ENCODE measurements at places on chromosomes 3 and 15.

- no peak for ATAC-seq
These were observed 75.1 kb downstream of the FOXB1 start for GRCh38 chr15:60079210-60079609.

DNA sequence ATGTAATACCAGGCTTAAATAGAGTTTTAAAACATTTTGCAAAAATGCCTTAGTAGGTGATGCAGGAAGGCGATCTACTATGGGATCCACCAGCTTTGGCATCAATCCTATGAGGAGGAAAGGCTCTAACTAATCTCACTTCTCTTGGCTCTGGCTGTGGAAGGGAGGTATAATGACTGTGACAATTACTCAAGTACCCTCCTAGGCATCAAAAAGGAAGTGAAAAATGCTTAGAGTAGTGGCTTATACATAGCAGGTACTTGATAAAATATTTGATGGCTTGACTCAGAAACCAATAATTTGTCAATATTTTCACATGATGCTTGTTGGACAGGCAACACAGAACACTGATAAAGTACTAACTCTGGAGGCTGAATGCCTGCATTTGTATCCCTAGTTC lies 34.1 kb upstream of the SERPINI2 start:
- no peak for ATAC-seq

DNA sequence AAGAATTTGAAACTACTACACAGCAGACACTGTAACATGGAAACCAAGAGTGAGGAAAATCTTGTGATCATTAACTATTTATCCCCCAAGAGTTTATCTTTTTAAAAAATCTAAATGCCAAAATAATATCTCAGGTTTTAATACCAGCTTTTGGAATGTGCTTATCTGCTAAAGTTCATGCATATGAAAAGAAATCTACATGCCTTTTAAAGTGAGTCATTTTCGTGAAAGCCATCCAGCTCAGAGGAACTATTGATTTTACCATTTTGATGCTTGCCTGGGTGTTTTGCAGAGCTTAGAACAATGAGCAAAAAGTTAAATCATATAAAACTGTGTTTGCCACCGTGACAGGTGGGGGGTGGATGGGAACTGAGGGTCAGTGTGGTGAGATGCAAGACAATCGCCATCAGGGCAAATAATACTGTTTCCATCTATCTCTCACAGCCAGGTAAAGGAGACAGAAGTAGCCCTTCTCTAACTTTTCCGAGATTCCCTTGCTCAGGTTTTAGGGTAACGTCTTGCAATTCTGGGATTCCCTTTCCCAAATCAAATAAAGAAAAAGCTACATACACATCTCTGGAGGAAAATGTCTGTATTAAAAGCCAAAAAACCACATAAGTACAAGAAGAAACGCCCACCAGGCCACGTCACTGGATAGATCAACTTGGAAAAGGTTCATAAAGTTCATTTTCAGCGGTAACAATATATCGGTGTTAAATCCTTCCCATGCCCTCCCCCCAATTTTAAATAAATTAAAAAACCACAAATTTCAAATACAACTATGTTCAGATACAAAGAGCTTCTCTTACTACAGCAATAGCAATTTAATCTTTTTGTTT lies 2.0 kb downstream of the TMEM158 start:
- ATAC-seq: peak; percentile 13

- no peak for ATAC-seq
These were observed 61.0 kb downstream of the ATP8B4 start for GRCh38 chr15:50057905-50058639.

- ATAC-seq: no peak
These were observed 145.4 kb downstream of the ERC2 start for GRCh38 chr3:56322862-56323261.

DNA sequence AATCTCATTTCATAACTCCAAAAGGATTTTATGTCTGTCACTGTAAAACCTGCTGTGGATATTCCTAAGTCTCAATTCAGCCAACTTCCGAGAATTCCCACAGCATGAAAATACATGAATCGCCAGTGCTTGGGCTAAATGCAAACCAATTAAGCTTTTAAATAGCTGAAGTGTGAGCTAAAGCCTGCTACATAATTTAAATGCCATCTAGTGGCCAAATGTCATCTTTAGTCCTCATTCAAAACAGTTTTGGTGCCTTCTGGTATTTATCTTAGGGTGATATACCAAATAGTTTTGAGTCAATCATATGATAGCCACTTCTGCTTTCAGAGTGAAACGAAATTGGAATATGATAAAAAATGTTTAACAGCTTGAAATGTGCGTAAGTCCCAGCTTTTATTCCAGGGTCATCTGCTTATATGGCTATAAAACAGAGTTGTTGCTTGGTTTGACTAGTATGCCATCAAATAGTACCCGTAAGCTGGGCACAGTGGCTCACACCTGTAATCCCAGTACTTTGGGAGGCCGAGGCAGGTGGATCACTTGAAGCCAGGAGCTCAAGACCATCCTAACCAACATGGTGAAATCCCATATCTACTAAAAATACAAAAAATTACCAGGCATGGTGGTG lies 41.8 kb upstream of the CCNL1 start:
- peak; percentile 71 for ATAC-seq

DNA sequence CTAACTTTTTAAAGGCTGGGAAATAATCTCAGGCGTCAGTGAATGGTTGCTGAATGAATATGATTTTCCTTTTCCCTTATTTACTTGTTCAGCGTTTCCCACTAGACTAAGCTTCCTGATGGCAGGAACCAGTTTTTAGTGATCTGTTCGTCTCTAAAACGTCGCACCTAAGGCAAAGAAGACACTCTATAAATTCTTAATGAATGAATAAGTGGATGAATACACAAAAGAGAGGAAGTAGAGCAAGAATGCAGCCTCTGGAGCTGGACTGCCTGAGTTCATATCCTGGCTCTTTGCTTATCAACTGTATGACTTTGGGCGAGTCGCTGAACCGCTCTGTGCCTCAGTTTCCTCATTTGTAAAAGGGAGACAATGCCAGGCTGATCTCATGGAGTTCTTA lies 38.7 kb downstream of the WNT7A start:
- ATAC-seq: no peak

DNA sequence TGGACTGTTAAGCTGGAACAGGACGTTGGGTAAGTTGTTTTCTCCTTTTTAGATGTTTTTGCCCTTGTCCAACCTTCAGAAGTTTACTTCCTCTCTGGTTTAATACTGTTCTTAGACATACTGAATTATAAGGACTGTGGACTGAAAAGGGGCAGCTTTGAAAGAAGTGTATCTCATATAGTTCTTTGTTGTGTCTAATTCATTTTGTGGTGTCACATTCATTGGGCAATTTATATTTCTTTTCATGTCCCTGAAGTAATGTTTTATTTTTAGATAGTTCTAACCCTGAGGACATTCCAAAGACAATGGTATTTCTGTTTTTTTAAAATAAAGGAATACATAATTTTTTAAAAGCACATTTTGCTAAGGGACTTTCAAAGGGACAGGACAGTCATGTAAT lies 45.2 kb downstream of the TMEM108 start:
- ATAC-seq: no peak

GRCh38 chr3:139182143-139182542 lies 137.5 kb upstream of the PRR23C start:
- ATAC-seq: no peak

DNA sequence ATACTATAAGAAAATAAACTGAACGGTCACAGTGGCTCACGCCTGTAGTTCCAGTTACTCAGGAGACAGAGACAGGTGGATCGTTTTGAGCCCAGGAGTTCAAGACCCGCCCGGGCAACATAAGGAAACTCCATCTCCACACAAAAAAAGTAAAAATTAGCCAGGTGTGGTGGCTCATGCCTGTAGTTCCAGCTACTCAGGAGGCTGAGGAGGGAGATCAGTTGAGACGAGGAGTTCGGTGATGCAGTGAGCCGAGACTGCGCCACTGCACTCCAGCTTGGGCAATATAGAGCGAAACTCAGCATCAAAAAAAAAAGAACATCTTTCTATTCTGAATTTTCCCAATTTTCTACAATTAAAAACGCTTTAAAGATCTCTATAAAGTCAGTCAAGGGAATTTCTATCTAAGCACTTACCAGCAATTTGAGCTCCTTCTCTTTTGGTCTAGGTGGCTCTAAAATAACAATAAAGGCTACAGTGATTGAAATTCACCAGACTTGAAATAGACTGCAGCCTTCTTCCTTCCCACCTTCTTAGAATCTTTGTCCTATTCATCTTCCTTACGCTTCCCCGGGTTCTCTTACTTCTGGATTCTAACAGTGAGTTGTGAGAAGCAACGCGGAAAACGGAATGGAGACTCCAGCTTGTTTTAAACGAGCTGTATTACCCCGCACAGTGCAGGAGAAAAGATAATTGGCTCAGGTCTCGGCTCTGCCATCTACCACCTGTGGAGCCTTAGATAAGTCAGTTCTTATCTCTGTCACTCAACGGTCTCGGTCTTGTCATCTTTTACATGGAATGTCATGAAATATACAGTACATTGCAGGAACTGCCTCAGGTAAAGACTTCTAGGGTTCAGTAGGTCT lies 812 bp upstream of the SEC62 start:
- no peak for ATAC-seq

DNA sequence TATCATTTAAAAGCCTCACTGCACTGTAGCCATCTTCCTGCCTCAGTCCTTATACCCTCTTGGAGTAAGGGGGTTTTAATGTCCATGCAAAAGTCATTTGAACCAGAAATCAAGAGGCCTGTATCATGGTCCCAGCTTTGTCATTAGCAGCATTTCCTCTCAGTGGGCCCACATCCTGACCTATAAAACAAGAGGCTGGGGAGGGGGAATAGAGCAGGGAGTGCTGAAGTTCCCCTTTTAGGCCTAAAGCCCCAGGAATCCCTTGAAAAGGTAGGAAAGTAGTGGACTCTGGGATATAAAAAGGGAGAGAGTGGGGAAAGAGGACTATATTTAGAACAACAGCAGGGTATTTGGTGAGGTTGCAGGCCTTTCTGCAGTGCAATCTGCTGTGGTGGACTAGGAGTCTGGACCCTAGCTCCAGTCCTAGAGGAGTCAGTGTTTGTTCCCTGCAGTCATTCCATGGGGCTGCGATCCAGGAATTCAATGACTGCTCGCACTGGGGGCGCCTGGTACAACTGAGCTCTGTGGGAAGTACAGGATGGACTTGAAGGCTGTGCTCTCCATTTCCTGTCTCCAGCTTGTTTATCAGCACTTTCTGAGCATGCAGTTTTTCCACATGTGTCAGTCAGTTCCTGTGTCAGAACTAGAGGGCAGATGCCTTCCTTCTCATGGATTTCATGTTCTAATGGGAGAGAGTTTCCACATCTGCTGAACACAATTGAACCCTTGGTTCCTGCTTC lies 46.8 kb downstream of the PDHB start:
- ATAC-seq: no peak

- no peak for ATAC-seq
These were observed 95.5 kb downstream of the ST6GAL1 start for GRCh38 chr3:187025656-187026316.

GRCh38 chr3:35969406-35969805 lies 330.1 kb downstream of the ARPP21 start:
- ATAC-seq: peak; percentile 19

DNA sequence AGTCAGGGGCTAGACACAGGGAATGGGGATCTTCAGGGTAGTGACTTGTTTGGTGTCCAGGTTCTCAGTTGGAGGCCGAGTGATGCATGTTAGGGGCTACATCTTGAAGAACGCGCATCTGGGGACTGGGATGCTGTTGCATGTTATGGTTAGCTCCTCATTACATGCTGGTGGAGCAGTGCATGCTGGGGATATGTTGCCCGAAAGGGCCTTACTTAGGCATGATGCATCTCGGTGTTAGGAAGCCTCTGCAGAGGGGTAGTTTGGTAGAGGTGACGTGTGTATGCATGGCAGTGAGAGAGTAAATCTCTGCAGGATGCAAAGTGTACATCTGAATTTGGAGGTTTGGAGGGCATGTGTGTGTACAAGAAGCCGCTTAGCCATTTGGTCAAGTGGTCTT lies 2.4 kb downstream of the EIF4G1 start:
- ATAC-seq: no peak

DNA sequence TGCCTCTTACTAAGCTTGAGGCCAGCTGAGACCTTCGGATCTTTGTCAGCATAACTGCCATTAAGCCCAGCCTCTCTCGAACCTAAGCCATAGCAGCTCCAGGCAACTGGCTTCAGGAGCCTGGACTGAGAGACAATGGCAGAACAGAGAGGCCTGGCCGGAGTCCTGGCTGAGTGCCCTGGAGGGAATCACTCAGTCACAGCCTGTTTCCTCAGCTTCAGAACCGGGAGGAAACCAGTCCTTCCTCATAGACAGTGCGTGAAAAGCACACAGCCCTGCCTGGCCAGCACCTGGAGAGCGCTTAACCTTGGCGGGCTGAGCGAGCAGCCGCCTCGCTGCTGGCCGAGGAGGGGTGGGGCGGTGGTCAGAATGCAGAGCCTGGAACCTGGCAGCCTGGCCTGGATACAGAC lies 21.6 kb downstream of the RNU5B-1 start:
- ATAC-seq: peak; percentile 30

GRCh38 chr3:65593780-65594752 lies 444.7 kb downstream of the MAGI1 start:
- ATAC-seq: no peak

- peak; percentile 83 for ATAC-seq
These were observed 21.3 kb upstream of the DAPK2 start for GRCh38 chr15:64067564-64068030.

GRCh38 chr15:63369296-63369695 lies 12.3 kb downstream of the CA12 start:
- no peak for ATAC-seq

DNA sequence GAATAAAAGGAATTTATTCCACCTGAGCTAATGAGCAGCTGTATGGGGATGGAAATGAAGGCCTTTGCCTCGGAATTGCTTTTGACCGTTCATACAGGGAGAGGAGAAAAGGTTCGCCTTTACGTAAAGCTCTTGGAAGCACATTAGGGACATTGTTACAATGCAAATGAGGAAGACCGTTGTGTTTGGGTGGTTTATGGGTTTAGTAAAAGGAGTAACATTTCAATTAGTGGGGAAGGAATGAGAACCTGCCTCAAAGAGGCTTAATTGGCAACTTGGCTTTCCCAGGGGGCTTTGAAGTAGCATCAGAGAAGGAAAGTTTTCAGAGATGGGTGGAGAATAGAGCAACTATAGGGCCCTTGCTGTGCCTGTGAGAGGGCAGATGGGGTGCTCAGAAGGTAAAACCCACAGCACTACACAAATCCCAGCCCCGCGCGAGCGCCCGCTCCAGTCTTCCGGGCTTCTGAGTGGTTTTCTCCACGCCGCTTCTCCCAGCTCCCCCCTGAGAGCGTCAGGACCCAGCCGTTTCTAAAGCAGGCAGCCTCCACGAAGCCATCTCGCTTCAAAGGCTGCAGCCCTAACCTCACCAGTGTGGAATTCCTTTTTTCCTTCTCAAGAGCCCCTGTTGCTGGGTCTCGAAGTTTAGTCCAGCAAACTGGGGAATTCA lies 192.0 kb upstream of the HES1 start:
- ATAC-seq: no peak

- ATAC-seq: no peak
These were observed 5.5 kb upstream of the ACAP2 start for GRCh38 chr3:195448205-195448875.

- no peak for ATAC-seq
These were observed 28.5 kb downstream of the PLXNA1 start for GRCh38 chr3:127011270-127011992.

GRCh38 chr3:112688085-112688769 lies 47.3 kb upstream of the CCDC80 start:
- no peak for ATAC-seq

- ATAC-seq: no peak
These were observed 917.7 kb downstream of the IGSF11 start for GRCh38 chr3:118116991-118117390.

GRCh38 chr3:171752329-171752728 lies 58.0 kb downstream of the PLD1 start:
- no peak for ATAC-seq
